ENCODE measurements at places on chromosomes 16 and 17.

DNA sequence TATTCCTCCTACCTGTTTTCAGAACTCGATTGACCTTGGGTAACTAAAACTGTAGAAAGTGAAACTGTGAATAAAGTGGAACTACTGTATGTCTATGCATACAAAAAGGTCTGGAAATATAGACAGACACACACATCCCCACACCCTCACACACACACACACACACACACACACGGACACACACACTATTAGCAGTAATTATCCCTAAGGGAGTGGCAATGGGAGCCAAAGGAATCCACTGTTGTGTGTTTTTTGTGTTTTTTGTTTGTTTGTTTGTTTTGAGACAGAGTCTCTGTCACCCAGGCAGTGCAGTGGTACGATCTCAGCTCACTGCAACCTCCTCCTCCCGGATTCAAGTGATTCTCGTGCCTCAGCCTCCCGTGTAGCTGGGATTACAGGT, 26.6 kb upstream of the SRCIN1 start:
- DNase-seq, result no peak

DNA sequence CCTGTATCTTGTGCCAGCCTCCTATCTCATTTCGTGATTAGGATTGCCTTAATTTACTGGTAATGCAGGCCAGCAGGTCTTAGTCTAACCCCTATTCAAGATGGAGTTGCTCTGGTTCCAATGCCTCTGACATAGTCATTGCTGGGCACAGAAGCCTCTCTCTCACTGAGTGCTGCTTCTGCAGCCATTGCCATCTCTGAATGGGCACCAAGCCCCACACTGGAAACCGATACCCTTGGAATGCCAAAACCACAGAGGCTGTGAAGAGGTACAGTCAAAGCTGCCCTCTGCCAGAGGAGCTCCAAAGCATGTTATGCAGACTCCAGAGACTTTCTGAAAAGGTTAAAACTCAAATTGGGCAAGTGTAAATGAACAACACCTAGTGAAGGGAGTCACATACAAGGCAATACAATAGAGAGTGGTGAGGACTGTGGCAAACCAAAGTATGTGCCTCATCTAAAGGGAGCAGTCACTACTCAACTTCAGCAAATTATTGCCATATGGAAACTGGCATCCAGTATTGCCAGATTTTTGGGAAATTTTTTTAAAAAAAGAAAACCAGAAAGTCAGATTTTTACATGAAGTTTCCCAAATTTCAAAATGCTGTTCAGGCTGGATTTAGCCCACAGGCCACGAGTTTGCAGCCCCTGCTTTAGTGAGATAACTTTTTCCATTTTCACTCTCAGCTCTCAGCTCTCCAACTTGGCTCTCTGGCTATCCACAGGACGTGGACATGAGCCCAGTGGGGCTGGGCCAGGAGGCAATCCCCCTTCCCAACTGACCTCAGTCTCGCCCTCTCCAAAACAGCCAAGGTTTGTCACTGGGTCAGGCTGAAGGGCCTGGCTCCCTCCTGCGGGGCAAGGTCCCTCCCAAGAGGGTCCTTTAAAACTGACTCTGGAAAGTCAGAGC, 2.1 kb upstream of the MMP2 start:
- no peak for DNase-seq

DNA sequence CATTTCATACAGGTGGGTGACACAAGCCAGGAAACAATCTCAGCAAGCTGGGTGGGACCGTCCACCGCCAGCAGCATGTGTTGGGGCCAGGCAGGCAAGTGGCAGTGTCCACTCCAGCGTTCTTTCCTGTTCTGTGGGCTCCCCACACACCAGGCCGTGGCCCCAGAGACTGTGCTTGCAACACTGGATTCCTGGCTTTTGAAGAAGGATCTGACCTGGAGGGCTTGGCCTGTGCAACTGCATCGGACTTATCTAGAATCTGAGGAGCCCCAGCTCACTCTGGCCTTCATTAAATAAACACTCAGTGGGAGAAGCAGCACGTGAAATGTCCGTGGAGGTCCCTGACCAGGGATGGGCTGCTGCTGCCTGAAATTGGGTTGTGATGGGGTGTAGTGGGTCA, 3.2 kb downstream of the KSR1 start:
- DNase-seq, result no peak

GRCh38 chr17:20310481-20310880, 156.9 kb downstream of the LGALS9B start:
- no peak for DNase-seq

DNA sequence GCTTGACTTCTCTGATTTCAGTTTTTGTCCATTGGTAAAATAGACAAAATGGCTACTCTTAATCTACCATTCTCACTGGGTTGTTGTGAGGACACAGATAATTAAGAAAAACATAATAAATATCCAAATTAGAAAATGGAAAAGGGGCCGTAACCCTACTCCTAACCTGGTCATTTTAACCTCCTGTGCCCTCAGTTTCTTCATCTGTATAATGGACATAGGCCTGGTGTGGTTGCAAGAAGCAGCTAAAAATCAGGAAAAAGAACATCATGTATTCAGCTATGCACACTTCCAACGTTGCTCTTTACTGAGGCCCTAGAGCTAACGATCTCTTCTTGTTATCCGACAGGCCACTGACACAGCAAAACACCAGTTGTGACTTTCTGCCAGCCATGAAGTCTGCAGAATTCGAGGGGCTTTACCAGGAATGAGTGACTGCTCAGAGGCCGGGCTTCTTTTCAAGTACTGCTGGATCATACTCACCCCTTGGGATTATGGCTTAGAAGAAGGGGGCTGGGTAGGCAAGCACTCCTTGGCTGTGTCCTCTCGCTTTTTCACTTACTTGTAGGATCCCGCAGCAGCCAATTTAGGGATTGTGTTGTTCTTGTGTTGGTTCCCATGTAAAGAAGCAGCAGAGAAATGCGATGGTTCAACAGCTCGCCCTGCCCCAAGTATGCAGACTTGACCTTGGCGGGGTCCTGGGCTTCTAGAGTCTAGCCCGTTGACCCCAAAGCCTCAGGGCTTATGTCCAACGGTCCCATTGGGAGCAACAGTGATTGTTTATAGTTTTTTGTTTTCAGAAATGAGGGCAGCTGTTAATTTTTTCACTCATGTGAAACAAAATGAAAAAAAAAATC, 20.9 kb downstream of the LDAF1 start:
- DNase-seq, result no peak

DNA sequence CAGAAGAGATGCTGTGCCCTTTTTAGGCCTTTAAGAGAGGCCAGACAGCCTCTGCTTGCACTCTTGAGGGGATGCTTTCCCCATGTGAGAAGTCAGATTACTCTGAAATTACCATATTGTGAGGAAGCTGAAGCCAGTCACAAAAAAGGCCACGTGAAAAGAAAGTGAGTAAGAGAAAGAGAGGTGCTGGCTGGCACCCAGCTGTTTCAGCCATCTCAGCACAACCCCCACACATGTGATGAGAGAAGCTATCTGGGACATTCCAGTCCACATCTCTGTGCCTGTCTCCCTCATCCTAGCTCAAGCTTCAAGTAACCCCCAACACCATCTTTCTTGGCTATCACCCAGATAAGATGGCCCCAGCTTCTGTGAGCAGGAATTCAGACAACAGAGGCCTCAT, 131.4 kb downstream of the HS3ST2 start:
- DNase-seq, result no peak

- no peak for DNase-seq
Observed at GRCh38 chr17:34341916-34342315, 14.4 kb upstream of the CCL13 start.

- no peak for DNase-seq
Observed at GRCh38 chr16:72952811-72953271, 95.1 kb downstream of the ZFHX3 start.

Measured in CD4-positive, alpha-beta T cell treated with Interleukin-17A for 4 hours (primary cell).